ENCODE measurements at places on chromosomes 16 and 17.

- no peak for DNase-seq
Observed at GRCh38 chr16:88428616-88429386, 24.3 kb upstream of the ZFPM1 start.

- no peak for DNase-seq
Observed at GRCh38 chr16:12515746-12516145, 287.9 kb downstream of the CPPED1 start.

GRCh38 chr17:4657678-4658077 is 16.2 kb upstream of the ALOX15 start:
- DNase-seq: no peak

DNA sequence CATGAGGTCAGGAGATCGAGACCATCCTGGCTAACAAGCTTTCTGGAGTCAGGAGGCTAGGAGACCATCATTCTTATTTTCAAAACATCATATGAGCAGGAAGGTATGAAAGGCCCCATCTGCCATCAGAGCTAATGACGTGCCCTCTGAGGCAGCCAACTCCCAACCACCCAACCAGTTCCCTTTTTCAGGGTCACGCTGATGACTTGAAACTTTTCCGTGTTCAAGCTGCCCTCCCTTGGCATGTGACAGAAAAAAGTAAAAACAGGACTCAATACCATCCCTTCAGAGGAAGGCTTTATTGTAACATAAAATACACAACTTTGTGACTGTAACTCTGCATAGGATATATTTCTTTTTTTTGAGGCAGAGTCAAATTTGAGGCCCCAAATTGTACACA is 4.6 kb upstream of the GHDC start:
- DNase-seq: no peak

- DNase-seq: peak; percentile 37
Observed at GRCh38 chr16:67872631-67873434, at the start of gene EDC4. EDC4 (plus strand) TSS chr16:67873052; CDS start chr16:67873262, 210 bp downstream.

GRCh38 chr16:54411544-54411943 is 125.0 kb upstream of the IRX3 start:
- DNase-seq: no peak

GRCh38 chr17:59641799-59642484 is 22.2 kb downstream of the CLTC start:
- DNase-seq: no peak

DNA sequence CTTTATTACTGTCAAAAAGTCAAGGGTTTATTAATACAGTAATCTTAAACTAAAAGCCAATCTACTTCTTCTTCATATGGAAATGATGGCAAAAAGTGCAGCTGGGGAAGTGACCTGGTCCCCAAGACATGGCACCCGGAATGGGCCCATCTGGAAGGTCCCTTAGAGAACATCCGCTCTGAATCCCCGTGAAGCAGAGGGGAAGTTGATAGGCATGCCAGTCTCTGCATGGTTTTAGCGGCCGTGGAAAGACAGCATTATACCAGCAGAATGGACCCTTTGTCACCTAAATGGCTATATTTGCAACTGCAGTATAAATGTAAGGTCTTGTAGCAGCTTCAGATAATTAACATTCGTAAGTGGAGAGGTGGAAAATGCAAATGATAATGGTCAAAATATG is 32.4 kb downstream of the COTL1 start:
- no peak for DNase-seq

DNA sequence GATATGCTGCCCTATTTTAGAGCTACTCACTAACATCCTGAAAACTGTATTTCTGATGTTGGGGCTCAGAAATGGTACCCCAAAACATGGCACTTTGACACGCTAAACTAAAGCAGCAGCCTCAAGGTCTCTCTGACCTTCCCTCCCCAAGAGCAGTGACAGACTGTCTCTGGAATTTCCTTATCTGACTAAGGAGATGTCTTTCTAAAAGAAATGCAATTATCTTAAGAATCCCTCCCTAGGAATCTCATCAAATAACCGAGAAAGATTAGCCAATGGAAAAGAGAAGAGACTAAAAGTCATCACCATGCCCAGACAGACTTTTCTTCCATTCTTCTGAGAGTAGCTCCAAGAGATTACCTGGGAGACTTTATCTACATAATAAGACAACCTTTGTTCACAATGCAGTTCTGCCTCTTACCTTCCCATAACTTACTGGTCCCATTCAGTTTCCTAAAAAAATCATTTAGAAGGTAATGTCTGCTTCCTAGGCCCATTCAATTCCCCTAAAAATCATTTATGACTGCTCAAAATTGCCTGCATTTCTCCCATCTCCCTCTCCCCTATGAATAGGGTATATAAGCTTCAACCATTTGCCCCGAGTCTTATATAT is 123.9 kb downstream of the CPPED1 start:
- no peak for DNase-seq

- no peak for DNase-seq
Observed at GRCh38 chr16:8708536-8708935, 34.1 kb downstream of the ABAT start.

- DNase-seq: no peak
Observed at GRCh38 chr17:49817993-49818392, 29.5 kb downstream of the KAT7 start.

DNA sequence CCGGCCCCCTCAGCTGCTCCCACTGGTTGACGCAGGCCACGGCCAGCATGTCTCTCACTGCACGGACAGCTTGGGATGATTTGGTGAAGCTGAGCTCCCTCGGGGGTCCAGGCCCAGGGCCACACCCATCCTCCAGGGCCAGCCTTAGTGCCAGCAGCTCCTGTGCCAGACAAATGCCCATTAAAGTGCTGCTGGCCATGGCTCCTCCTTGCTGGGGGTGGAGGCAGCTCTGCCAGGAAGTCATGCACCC is 2.5 kb downstream of the TRIM47 start:
- no peak for DNase-seq

DNA sequence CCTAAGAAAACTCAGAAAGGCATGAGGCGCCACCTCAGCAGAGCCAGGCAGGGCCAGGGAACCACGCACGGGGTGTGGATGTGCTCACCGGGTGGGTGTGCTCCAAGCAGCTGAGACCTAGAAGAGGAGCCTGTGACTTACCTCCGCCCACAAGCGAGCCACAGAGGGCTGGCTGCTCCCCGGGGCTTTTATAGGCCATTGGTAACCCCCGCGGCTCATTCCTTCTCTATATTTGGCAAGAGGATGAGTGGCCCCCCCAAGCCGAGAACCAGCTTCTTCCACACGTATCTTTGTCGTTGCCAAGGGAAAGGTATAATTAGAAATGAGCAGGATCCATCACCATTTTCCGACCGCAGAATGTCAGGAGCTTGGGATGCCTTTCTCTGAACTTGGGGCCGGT is at the start of gene MYH3:
MYH3 (minus strand) TSS at position 162 of the 400 bp plus-strand sequence. CDS start 2,245 bp downstream, outside the sequence.
- DNase-seq: no peak

DNA sequence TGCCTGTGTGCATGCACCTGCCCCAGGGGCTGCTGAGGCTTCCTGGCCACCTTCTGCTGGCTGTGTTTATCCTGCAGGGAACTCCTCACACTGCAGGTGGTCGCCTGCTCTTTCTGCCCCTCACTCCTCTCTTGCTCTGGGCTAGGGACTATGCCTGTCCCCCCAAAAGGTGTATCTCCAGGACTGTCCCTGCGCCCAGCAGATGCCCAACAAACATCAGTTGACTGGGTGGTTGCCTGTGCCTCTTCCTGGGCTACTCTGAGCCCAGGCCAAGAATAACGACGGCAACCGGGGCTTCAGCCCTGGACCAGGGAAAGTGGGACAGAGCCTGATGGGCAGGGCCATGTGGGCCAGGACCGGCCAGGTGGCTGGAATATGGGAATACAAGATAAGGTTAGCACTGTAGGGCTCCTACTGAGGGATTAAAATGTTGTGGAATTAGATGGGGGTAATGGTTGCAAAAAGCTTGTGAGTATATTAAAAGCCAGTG is 55.4 kb downstream of the VAC14 start:
- no peak for DNase-seq

DNA sequence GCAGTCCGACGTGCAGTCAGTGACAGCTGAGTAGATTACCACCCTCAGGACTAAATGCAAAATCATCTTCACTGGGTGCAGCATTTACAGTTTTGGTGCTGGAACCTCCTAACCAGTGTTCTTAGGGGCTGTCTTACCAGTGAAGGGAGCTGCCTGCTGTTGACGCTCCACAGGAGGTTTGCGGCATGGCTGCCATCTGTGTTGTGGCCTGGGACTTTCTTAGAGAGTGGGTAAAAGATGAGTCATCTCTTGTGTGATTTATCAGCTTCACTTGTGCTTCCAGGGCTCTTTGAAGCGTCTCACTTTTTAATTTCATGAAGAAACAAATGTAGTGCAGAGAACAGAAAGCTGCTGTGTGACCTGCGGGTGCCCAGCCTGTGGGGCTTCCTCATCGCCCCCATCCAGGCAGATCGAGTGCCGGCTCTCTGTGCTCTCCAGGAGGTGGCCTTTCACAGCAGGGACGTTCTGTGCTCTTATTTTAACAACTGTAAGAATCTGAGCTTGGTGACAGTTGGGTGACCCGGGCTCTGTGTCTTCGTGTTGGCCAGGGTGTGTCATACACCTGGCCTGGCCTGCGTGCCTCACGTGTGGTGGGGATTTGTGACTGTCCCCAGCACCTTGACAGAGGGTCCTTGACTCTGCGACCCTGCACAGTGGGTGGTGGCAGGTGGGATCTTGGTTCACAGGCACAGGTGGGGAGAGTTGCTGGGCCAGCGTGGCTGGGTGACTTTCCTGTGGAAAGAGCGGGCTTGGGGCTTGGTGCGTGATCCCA is 24.3 kb upstream of the ZNF750 start:
- no peak for DNase-seq

DNA sequence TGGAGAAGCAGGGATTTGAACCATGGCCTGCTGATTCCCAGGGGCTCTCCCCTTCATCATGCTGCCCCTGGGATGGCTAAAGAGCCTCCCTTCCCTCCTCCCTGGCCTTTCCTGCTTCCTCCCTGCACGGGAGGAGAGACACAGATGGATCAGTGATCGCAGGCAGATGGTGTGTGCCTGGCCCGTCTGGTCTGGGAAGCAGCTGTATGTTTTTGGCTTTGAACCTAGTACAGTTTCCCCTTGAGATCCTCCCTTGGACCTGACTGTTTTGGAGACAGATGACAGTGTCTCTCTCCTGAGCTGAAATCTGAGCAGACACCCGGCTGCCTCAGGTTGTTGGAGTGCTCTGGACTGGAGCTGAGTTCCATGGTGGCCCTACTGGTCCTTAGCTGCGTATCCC is 29.0 kb upstream of the ATP2C2 start:
- DNase-seq: no peak

DNA sequence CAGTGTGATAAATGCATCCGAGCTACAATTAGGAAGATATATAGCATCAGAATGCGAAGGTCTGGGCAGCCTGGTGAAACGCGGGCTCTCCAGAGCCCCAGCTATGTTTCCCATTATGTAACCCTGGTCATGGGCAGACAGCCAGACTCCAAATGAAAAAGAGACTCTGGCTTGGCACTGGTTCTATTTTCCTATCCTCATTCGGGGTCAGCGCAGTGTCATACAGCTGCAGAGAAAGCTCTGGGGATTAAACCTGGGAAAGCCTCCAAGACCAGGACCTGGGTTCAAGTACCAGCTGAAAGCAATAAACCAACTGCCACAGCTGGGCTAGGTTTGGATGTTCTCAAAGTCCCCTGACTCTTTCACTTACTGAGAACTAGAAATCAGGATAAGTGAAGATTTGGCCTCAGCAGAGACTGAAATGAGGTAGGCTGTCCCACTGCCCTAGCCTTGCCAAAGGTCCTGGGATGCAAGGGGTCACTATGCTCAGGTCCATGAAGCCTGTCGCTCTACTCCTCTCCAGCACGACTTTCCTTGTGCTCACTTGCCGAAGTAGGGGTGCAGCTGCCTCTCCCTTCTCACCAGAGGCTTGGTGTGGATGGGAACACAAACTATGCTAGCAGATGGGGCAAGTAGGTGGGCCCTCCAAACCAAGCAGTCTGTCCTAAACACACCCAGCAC is 123.8 kb downstream of the SMG6 start:
- DNase-seq: no peak

DNA sequence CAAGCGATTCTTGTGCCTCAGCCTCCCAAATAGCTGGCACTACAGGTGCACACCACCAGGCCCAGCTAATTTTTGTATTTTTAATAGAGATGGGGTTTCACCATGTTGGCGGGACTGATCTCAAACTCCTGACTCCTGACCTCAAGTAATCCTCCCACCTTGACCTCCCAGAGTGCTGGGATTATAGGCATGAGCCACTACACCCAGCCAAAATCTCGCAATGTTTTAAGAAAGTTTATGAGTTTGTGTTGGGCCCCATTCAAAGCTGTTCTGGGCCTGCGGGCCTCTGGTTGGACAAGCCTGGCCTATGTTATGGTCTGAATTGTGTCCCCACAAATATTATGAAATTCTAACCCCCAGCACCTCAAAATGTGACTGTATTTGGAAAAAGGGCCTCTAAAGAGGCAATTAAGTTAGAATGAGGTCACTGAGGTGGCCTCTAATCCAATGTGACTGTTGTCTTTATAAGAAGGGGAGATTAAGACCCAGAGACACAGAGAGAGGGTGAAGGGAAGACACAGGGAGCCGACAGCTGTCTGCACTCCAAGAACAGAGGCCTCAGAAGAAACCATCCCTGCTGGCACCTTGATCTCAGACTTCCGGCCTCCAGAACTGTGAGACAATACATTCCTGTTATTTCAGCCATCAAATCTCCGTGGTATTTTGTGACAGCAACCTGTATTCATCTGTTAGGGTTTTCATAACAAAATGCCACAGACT is 469.9 kb downstream of the HS3ST4 start:
- no peak for DNase-seq

DNA sequence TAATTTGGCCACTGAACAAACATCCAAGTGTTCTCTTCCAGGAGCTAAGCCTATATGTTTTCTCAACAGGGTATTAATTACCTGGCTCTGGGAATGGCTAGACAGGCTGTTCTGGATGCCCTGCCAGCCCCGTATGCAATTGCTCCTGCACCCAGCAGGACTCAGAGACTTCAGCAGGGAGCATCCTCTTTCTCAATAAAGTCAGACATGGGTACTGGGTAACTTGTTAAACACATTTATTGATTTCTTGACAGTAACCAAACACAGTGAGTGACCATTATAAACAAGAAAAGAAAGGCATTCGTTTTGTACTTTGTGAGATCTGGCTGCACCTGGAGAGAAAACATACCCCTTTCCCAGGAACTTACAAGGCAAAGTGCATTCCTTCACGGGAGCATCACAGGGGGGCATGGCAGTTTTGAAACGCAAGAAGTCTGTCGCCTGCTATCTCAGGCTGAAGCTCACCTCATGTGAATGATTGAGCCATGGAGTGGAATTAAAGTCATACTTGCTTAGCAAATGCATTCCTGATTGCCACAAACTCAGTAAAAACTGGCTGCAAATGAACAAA is 369.8 kb downstream of the UTP18 start:
- DNase-seq: no peak

DNA sequence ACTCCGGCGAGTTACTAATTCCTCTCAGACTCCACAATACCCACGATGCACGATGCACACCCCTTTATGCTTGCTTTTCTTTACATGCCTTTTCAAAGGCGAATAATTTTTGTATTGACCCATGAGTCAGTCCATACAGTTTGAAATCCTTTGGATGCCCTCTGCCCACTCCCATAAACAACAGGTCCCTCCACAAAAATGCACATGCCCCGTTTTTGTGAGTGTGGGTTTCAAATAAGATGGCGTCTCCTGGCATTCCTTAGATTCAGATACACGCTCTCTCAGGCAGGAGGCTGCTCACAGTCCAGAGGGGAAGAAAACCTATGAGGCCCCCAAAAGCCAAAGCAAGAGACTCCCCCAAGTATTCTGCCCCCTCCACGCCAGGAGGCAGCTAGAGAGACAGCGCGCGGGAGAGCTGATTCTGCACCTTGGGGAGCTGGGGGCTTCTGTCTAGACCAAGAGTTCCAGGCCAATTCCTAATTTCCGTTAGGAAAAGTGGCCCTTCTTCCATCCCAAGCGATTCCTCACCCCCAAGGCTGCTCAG is 19.6 kb upstream of the HOXB9 start:
- DNase-seq: no peak

Measured in LNCaP clone FGC (cell line).